ENCODE measurements at places on chromosomes 1 and 21.
A peak's percentile ranks its signal among the peaks of the same experiment; 100 is the strongest.

- DNase-seq = no peak
Measured at GRCh38 chr1:220123889-220124288, 30.0 kb downstream of the IARS2 start.

DNA sequence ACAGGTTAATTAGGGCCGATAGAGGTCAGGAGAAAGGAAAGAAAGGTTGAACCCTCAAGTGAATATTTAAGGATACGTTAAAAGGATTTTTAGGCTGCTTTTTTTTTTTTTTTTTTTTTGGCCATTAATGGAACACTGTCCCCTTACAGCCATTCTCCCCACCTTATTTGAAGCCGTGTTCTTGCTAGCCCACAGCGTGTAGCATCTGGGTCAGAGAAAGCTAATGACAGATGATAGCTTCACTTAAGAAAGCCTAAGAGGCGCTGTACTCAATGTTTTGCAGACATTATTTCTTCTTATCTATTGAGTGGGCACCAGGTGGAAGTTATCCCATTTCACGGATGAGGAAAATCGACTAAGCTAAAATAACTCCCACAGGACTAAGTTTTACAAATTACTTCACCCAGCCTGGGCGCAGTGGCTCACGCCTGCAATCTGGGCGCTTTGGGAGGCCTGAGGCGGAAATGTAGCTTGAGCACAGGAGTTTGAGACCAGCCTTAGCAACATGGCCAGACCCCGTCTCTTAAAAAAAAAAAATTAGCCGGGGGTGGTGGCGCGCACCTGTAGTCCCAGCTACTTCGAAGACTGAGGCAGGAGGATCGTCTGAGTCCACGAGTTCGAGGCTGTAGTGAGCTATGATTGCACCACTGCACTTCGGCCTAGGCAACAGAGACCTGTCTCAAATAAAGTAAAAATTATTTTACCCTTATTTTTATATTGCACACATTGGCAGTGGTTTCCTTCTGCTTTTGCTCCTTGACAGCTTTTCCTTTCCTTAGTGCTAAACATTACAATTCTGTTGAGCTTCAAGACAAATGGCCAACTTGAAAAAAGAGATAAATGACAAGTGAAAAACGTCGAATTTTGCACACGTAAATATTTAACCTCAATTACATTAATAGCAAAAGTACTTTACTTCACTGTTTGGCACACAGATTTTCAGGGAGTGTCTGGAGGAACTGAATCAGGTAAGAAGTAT, 1.1 kb upstream of the PHTF1 start:
- no peak for DNase-seq

DNA sequence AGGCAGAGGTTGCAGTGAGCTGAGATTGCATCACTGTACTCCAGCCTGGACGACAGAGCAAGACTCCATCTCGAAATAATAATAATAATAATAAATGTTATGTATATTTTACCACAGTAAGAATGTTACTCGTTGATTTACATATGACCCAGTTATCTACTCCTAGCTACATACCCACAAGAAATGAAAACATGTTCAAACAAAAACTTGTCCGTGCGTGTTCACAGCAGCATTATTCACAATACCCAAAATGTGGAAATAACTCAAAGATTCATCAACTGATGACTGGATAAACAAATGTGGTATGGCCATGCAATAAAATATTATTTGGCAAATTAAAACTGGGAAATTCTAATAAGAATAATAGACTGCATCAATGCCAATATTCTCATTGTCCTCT, 31.7 kb upstream of the ENSA start:
- no peak for DNase-seq

DNA sequence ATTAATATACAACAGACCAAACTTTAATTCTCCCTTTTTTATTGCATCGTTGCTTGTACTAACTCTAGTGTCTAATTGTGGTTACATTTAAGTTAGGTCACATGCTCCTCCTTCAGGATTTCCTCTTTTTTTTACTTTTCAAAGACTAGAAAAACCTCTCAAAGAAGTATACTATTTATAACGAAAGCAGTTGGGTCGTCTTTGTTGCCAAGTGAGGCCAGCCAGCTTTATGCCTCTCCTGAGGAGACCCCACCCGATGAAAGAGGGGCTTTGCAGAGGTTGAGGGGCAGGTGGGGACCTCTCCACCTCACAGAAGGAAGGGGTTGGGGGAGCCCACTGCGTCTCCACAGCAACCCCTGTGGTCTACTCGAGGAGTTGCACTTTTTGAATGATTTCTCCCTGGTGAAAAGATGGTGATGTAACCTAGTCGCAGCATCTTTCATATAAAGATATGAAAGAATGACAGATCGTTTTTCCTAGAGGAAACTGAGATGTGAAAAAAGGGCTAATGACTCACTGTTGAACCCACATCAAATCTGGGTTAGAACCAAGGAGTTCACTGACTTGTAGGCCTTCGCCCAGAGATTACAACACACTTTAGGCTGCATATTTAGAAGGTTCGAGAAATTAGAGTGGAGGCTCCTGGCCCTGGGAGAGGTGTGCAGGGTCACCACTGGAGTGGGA, 6.4 kb downstream of the TGFB2 start:
- DNase-seq = peak; percentile 57

DNA sequence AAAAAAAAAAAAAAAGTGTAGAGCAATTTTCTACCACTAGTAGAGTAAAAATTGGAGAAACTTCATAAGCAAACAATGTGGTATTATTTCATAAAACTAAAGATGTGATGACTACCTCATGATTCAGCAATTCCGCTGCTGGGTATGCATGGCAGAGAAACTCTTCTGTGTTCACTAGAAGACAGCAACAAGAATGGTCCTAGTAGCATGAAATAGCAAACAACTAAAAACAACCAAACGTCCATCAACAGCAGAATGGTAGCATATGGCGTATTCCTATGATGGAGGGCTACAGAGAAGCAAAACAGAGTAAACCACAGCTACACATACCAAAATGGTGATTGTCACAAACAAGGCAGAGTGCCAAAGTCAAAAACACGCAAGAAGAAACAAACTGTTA, 18.9 kb downstream of the HTR1D start:
- DNase-seq = no peak

GRCh38 chr1:162835157-162835899, 25.6 kb downstream of the CCDC190 start:
- no peak for DNase-seq

DNA sequence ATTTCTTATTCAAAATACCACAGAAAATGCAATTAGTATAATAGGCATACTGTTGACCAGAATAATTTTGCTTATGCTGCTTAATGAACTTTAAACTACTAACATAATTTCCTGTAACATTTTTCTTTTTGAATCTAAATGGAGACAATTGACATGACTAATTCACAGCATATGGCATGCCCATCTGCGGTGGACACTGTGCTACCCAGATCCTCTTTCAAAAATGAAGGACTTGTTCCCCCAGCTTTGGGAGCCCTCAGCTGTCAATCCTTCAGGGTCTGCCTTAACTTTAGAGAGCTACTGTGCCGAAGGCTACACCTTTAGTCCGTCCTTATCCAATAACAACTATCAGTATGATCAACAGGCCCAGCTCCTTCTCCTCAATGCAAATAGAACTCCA, 789.0 kb downstream of the PLA2G4A start:
- no peak for DNase-seq

DNA sequence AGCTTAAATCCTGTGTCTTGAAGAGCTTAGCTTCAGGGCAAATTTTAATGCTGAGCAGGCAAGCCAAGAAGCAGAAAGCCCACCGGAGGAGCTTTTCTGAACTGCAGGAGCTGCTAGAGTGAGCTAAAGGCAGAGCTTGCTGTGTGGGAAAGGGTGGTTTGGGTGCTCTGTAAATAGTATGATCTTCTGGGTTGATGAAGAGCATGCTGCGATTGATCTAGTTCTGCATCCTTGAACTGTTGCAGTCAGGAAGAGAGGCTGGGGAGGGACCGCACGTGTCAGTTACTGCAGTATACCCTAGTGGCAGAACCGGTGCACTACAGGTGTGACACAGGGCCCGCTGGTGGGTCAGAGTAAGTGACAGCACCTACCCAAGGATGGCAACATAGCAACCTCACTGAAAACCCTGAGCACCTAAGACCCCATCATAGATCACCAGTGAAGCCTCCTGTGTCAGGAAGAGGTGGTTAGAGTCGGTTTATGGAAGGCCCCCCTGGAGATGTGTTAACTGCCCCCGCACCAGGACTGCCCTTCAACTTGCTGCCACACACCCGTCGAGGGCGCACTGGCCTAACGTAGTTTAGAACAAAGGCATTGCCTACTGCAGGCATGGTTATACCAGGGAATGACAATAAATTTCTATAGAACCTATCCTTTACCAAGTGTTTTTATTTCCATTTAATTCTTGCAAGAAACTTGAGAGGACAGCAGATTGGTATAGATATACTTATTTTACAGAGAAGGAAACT, 146.0 kb upstream of the KIAA0040 start:
- DNase-seq = no peak

DNA sequence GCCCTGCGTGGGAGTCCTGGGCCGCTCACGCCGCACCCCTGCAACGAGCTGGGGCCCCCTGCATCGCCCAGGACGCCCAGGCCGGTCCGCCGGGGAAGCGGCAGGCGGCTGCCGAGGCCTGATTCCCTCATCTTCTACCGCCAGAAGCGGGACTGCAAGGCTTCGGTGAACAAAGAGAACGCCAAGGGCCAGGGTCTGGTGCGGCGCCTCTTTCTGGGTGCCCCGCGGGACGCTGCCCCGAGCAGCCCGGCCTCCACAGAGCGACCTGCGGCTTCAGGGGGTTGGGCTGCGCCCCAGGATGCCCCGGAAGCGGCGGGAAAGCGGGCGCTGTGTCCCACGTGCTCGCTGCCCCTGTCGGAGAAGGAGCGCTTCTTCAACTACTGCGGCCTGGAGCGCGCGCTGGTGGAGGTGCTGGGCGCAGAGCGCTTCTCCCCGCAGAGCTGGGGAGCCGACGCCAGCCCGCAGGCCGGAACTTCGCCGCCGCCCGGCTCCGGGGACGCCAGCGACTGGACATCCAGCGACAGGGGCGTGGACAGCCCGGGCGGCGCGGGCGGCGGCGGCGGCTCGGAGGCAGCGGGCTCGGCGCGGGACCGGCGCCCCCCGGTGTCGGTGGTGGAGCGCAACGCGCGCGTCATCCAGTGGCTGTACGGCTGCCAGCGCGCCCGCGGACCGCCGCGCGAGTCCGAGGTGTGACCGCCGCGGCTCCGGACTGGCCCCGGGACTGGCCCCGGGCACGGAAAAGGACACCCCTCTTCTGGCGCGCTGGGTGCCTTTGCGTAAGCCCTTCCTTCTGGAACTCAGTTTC, 2.7 kb downstream of the FAM110D start:
- DNase-seq = peak; percentile 68

DNA sequence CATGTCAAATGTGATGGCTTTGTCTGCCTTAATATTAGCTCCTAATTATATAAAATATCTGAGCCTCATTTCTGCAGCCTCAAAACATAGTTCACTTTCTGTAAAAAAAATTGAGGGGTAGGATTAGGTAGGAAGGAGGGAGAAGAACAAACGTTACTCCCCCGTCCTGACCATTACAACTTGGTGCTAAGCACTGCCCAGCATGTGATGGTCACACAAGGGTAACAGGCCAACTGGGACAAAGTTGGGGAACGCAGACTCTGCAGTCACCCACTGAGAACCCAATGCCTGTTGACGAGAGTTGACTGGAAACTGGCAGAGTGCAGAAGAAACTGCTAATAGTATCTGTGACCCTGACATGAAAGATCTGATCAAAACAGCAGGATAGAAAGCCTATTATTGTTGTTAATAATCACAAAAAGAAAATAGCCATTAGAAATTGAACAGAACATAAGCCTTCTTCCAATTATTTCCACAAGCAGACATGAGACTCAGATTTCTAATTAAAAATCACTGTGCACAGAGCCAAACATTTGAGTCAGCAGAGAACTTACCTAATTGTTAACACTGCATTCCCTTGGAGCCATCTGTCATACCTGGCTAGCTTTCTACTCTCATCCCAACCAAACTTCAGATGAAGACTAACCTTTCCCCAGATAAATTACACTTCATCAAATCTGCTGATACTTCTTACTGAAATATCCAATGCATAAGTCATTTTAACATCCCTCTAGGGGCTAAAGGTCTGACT, 5.5 kb downstream of the SORT1 start:
- DNase-seq = no peak

- DNase-seq = no peak
Measured at GRCh38 chr1:243855616-243856318, 5.7 kb upstream of the AKT3 start.

DNA sequence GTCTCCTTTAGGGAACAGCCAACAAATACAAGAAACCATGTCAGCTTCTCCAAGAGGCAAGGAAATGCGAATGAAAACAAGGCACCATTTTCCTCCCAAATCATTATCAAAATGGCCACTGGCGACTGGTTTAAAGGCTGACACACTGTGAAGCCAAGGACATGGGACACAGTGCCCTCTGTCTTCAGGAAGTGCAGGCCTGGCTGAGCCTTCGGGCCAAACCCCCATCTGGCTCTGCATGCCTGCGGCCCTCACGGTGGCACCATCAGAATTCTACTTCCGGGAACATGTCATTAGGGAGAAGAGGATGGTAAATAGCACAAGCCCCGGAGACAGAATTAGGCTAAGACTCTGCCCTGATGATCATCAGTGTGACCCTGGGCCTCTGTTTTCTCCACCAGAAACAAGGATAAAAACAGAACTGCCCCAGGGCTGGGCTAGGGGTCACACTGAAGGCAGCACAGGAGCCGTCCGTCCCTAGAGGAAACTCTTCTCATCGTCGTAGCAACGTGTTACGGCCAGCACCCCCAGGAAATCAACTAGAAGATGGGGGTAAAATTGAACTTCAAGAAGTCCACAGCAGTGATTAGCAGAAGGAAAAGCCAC, 103.5 kb downstream of the NPHP4 start:
- DNase-seq = no peak

DNA sequence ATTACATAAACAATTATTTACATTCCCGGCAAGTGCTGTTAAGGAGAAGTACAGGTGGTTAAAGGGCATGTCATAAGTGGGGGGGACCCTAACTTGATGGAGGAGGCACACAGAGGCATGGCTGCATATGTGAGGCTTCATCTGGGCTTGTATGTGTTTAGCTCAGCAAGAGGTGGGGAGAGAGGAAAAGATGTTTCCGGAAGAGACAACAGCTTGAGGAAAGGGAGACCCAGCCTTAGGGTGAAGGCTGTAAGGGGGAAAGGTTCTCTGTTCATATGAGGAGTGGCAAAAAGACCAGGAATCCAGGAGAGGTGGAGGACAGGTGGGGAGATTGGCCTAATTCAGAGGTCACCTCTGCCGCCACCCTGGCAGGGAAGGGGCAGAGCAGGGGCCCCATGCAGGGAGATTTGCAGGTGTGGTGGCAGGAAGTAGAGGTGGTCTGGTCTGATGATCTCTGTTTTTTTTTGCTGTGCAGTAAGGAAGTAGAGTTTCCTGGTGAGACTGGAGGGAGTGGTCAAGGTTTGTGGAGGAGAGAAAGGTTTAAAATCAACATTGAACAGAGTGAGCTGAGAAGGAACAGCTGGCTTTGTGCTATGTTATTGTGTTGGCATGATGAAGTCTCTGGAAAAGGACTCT, 9.0 kb downstream of the TRAF5 start:
- DNase-seq = no peak

GRCh38 chr21:14863745-14864210, 201.0 kb downstream of the NRIP1 start:
- no peak for DNase-seq

DNA sequence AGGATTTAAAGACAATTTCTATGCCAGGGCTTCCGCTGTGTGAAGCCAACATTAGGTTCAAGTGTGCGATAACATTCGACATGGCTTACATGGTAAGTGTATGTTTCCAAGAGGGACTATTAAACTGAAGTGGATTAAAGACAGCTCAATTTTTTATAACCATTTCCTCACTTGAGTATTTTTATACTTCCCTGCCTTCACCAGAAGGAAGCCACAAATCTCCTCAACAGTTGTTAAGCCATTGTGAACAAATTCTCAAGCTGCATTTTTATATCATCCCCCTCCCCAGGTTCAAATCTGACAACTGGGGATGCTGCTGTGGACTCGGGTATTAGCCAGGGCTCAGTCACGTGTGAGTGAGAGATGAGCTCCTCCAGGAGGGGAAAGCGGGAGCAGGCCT, 116.3 kb downstream of the RHOU start:
- DNase-seq = no peak

Measured in right hindlimb (tissue), 1 donor.